ENCODE measurements at places on chromosomes 7 and 10.

DNA sequence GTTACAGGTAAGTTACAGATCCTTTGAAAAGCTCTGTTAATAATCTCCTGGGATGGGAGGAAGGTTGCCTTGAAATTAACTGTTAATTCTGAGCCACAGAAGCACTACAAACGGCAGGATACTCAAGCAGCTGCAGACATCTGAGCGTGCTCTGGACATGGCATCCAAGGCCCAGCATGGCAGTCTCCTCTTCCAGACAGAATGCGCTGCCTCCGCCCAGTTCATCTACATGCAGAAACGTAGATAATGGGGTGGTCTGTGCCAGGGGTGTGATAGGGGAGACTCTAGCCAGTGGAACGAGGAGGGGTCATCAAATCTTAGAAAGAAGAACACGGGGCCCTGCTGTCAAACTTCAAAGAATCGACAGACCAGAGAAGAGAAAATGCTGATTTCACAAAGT is 13.8 kb downstream of the VIPR2 start:
- DNase-seq, result no peak

DNA sequence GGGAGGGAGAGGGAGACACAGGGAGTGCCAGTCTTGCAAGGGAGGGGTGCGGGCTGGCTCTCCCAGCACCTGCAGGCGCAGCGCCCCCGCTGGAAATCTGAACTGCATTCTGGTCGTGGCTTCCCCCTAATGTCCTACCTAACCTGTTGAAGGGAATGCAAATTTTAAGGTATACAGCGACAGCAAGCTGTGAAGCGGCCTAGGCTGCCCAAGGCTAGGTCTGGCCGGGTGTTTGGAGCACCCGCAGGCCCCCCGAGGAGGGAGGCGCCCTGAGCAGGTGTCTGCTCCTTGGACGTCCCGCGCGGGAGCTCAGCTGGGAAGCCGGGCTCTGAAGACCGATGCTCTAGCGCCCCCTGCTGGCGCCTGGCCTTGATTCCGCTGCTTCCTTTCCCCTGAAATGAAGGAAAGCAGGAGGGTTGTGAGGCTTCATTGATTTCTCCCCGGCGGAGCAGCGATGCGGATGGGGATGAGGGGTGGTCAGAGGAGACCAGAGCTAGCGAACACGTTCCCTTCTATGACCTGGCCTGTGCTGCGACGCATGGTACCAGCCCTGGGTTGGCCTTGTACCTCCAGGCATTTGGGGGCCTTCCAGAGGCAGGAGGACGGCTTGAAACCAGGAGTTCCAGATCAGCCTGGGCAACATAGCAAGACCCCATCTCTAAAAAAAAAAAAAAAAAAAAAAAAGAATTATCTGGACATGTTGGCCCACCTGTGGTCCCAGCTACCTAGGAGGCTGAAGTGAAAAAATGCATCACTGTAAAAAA is 601.3 kb downstream of the GALNT17 start:
- peak; percentile 86 for DNase-seq

- DNase-seq, result no peak
Observed at GRCh38 chr10:62653254-62653653, 151.3 kb upstream of the ADO start.

DNA sequence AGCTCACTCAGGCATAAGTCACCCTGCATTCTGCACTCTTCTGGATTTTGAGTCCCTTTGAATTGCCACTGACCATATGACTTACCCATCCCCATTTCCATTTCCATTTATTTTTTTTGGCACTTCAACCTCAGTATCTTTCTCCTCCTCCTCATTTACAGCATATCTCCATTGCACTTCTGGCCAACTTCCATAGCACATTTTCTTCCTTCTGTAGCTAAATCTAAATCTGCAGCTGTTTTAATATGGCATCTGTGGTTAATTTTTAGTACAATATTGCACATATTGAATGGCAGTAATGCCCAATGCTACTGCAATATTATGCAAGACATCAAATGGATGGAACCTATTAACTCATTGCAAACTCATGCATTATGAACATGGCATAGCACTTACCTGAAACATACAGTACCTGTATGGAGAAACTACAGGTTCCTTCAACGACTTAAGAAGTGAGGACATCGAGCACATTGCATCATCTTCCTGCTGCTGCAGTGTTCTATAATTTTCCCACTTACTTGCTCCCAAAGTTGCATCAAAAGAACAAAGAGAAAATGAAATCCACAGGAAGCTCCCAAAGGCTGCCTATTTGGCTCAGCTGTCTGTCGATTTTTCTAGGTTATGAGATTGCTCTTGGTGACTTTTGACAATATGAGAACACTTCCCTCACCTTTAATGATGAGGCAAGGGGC is 55.7 kb downstream of the LRRTM3 start:
- DNase-seq, result no peak

DNA sequence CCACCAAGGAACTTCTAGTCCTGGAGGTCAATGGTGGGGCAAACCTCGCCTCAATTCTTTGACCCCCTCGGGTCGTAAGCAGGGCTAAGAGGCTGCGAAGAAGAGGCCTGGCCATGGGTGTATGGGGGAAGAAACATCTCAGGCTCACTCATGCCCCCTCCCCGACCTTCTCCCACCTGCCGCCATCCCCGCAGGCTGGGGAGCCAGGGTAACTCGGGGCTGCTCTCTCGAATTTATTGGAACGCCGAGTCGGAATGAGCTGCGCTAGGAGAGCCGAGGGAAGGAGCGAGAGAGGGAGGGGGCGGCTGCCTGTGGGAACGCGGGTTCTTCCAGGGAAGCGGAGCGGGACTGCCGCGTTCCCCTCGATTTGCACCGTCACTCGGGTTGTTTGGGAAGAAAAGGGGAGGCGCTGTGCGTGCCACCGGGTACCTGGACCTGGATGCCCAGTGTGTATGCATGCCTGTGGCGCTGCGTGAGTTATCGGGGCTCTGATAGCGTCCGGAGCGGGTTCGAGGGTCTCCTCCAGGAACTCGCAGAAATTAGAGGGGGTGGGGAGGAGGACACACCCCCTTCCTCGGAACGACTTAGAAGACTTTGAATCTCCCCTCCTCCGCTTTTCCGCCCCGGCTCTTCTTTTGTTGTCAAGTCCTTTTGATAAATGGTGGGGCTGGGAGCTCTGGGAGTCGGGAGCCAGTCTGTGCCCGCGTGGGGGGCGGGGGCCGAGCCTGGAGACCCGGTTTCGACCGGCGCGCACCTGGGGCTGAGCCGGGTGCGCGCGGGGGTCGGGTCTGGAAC is 1.8 kb upstream of the ZNF503 start:
- peak; percentile 63 for DNase-seq

GRCh38 chr7:64192148-64192704 is 14.8 kb upstream of the ZNF735 start:
- no peak for DNase-seq

DNA sequence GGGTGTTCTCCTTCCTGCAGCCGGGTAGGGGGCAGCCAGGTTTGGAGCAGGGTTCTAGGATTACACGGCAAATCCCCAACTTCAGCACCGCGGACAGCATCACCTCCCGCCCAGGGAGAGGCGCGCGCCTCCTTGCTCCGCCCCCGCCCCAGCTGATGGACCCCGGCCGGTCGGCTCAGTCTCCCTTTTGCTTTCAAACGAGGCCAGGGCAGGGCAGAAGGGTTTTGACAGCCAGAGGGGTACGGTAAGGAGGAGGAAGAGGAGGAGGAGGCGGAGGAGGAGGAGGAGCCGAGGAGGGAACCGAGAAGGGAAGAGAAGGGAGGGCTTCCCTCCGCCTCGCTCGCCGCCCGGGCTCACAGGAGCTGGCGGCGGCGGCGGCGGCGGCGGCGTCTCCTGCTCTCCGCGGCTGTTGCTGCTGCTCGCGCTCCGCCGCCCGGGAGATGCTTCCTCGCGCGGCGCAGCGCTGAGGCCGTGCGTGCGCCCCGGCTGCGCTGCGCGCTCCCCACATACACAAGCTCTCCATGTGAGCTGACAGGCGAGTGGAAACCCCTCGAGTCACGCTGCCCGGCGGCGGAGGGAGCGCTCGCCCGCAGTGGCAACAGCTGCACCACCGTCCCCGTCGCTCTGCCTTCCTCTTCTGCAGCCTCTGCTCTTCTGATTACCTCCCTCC is 615 bp upstream of the CNTNAP2 start:
- DNase-seq, result peak; percentile 89

DNA sequence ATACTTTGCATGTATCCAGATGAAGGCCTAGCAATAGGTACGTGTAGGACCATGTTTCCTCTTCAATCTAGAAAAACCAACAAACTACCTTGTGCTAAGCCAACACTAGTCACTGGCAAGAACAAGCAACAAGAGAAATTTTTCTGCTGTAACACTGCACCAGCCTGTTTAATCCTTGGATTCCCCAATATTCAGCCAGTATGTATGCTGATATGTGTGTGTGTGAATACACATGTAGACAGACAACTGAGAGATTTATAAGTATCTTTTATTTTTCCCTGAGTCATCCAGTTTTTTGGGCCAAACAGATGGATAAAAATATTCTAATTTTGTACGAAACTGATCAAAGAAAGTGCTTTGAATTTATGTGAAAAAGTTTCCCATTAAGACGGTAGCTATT is 26.2 kb downstream of the GLI3 start:
- no peak for DNase-seq

DNA sequence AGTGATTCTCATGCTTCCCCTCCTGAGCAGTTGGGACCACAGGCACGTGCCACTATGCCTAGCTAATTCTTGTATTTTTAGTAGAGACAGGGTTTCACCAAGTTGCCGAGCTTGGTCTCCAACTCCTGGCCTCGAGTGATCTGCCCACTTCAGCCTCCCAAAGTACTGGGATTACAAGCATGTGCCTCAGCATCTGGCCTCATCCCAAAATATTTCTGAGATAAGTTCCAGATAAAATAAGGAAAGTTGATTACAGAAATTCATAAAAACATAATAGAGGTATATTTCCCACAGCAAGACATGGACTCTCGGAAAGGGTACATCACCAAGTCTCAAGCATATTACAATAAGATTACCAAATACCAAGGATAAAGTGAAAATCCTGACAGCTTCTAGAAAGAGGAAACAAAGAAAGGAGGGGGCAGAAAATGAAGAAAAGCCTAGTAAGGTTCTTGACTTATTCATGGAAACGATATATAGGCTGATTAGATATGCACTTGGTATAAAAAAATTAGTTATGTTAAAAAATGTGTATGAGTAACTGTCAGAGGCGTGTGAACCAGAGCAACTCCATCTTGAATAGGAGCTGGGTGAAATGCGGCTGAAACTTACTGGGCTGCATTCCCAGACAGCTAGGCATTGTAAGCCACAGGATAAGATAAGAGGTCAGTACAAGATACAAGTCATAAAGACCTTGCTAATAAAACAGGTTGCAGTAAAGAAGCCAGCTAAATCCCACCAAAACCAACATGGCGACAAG is 35.0 kb downstream of the IQUB start:
- no peak for DNase-seq

GRCh38 chr10:88415533-88416130 is 167.5 kb downstream of the RNLS start:
- no peak for DNase-seq

DNA sequence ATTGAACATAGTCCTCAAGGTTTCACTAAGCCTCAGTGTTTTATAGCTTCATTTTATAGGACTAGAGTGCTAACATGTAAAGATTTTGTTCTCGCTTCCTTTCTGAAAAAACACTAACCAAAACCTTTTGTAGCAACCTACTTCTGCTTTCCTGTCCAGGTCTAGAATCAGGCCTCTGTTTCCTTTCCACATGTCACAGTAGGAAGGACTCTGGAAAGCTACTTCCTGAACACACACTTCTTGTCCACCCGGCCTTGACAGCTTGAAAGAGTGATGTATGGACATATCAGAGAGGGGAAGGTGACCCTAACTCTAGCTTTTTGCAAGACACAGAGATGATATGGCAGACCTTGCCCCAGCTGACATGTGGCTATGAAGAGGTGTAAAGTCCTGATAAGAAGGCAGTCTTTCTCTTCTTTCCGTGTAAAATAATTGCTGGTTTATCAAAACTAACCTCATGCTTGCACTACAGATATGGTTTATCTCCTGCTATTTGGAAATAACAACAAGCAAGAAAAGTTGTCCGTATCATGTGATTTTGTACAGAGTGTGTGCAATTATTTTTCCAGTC is 175.4 kb downstream of the SKAP2 start:
- no peak for DNase-seq

DNA sequence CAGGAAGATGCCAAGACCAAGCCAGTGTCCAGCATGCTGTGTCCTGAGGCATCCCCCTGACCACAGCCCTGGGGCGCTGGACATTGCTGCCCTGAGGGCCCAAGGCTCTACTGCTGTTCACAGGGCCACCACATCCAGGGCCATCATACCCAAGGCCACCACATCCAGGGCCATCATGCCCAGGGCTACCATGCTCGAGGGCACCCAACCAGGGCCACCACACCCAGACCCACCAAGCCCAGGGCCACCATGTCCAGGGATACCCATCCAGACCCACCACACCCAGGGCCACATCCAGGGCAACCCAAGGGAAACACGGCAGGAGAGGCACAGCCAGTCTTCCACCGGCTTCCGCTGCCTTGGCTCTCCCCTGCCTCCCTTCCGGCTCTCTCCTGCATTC is 17.1 kb downstream of the STK32C start:
- peak; percentile 12 for DNase-seq

DNA sequence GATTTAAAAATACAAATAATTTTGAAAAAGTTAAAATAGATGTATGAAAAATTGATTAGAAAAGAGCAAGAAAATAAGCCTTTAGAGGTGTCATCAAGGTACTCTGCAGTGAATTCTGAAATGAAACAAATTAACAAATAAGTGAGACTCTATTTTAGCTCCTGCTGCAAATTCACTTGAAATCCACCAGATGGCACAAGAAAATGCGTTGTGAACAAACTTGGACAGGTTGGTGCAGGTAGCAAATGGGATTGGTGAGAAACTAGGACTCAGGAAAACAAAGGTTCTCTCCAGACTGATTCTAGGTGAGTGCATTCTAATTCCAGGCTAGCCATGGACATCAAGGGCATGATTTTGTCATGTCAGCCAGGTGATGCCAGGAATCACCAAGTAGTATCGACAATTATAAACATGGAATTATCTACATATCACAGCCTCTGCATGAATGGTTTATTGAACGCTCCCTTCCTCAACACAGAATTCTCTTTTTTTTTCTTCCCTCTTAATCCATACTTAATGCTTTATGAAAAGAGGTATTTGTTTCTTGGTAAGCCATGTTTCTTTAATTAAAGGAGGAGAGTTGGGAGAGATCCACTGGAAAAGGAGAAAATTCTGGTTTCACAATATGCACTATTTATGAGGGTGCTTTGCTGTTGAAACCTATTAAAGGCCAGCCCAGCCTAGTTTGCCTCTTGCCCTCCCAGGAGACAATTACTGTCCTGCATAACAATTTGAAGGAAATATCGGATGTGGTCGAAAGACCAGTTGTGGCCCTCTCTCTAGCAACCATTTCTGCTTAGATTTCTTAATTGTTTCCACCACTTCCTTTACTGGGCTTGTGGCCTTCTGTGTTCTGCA is 118.1 kb downstream of the ZNF365 start:
- no peak for DNase-seq

DNA sequence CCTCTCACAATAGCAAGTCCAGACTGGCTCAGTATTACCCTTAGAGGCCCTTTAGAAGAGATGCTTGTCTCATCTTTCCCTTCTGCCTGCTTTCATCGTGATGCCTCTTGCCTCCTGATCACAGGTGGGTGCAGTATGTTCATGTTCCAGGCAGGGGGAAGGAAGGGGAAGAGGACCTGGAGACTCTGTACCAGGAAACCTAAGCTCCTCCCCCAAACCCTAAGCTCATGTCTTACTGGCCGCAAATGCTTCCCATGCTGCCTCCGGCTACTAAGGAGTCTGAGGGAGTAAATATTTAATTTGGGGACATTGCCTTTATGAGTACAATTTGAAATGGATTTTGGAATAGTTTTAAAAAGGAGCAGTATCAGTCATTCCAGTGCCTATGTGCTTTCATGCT is 192.6 kb downstream of the CDCA7L start:
- no peak for DNase-seq
